ENCODE measurements at places on chromosomes 6 and 20. TPM values are rescaled to one million over a fixed set of nuclear protein-coding genes. Genes with fewer than 3 reads are reported as not detected.

DNA sequence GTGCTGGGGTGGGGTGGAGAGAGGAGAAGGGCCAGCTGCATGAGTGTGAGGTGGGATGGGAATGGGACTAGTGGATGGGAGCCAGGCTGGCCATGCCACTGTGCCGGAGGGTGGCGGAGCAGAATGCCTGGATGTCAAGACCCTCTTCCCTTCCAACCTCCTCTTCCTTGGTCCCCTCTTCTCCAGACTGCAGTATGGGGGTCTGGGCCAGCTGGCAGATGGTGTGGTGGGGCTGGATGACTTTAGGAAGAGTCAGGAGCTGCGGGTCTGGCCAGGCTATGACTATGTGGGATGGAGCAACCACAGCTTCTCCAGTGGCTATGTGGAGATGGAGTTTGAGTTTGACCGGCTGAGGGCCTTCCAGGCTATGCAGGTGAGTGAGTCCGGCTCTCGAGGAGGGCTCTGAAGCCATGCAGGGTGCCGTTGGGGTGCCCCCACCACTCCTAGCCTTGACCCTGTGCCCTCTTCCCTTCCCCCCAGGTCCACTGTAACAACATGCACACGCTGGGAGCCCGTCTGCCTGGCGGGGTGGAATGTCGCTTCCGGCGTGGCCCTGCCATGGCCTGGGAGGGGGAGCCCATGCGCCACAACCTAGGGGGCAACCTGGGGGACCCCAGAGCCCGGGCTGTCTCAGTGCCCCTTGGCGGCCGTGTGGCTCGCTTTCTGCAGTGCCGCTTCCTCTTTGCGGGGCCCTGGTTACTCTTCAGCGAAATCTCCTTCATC is 7.7 kb downstream of the DDR1 start:
- no peak for DNase-seq
- no peaks in the 10 kb centered on the region for H3K36me3 ChIP-seq
- H3K27ac ChIP-seq: no peak overlapping the region
- H3K27me3 ChIP-seq: no peaks in the 10 kb centered on the region

GRCh38 chr20:10089871-10090587 is 55.2 kb downstream of the ANKEF1 start:
- no peaks in the 10 kb centered on the region for H3K27me3 ChIP-seq
- no peak overlapping the region for H3K4me3 ChIP-seq
- H3K27ac ChIP-seq: no peak overlapping the region
- no peaks in the 10 kb centered on the region for H3K36me3 ChIP-seq

DNA sequence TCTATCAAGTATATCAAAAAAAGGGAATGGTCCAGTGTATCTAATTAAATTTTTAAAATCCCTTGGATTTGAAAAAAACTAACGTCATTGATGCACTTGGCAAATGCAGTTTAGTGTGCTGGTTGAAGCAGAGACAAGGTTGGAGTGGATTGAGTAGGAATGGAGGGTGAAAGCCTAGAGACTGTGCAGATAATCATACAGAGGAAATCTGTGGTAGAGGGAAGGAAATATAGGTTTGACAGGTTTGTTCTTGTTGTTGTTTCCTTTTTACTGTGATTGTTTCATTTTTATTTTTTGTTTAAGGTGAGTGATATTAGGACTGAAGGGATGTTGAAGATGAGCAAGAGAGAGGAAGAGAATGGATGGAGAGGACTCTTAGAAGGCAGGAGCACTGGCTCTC is 29.0 kb upstream of the L3MBTL3 start:
- H3K27ac ChIP-seq: no peak overlapping the region
- no peaks in the 10 kb centered on the region for H3K36me3 ChIP-seq
- H3K4me1 ChIP-seq: no peaks in the 10 kb centered on the region
- no peak overlapping the region for H3K4me3 ChIP-seq

DNA sequence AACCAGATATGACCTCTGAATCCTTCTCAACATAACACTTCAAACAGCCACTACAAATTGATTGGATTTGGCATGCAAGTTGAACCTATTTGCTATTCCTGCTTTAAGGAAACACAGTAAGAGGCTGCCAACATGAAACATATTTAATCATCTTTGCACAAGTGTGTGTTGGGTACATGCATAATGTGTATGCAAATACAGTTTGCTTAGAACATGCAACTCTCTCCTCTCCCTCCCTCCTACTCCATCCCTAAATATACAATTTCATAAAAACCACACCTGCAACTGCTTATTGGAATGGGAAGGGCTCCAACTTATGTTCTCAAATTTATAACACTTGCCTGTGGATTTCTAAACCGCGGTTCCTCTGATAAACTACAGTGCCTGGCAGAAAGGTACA is 71.5 kb downstream of the CD83 start:
- no peak overlapping the region for H3K27ac ChIP-seq
- H3K36me3 ChIP-seq: no peaks in the 10 kb centered on the region
- no peaks in the 10 kb centered on the region for H3K27me3 ChIP-seq
- DNase-seq: no peak

The HCK gene
- 3.7 TPM for total RNA-seq

The HLA-DOA gene
- 22.8 TPM for total RNA-seq
